ENCODE measurements at places on chromosomes 1 and 21.

GRCh38 chr1:103107741-103108375 is 464 bp downstream of the COL11A1 start:
- DNase-seq, result no peak
- H3K36me3 ChIP-seq, result no peaks in the 10 kb centered on the region
- no peaks in the 10 kb centered on the region for H3K27me3 ChIP-seq
- peaks cover 16% of the 10 kb centered on the region for H3K4me1 ChIP-seq
- peak overlapping the region; percentile 74 for H3K27ac ChIP-seq

DNA sequence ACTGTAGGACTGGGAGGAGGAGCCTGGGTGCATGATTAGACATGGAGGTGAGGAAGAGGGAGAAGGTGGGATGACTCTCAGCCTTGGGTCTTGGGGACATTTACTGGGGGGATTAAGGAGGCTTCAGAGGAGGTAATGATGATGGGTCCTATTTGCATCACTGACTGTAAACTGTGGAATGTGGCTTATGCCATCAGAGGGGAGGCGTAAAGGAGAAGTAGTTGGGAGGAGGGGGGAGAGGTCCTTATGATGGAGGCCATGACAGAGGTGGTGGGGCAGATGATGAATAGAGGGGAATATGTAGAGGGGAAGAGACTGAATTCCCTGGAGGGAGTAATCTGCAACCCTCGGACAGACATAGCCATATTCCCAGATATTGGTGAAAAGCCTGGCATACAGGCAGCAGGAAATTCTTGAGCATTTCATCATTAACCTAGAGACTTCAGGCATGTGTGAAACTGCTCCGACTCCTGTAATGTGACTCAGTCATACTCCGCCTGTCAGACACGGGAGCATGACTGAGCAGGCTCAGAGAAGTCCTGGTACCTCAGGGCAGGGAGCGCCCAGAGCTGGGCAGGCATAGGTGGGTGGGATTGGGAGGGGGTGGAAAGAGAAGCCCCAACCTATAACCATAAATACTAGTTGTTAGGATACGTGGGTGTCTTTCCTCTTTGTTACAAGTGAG is 8.0 kb upstream of the LCE5A start:
- no peaks in the 10 kb centered on the region for H3K27me3 ChIP-seq
- peak; percentile 22 for DNase-seq
- H3K36me3 ChIP-seq, result no peaks in the 10 kb centered on the region
- H3K27ac ChIP-seq, result no peak overlapping the region
- no peak overlapping the region for H3K4me3 ChIP-seq

GRCh38 chr1:217052196-217052595 is 329.0 kb upstream of the ESRRG start:
- no peak overlapping the region for H3K4me3 ChIP-seq
- no peak for DNase-seq
- H3K27me3 ChIP-seq, result no peaks in the 10 kb centered on the region
- no peaks in the 10 kb centered on the region for H3K36me3 ChIP-seq

DNA sequence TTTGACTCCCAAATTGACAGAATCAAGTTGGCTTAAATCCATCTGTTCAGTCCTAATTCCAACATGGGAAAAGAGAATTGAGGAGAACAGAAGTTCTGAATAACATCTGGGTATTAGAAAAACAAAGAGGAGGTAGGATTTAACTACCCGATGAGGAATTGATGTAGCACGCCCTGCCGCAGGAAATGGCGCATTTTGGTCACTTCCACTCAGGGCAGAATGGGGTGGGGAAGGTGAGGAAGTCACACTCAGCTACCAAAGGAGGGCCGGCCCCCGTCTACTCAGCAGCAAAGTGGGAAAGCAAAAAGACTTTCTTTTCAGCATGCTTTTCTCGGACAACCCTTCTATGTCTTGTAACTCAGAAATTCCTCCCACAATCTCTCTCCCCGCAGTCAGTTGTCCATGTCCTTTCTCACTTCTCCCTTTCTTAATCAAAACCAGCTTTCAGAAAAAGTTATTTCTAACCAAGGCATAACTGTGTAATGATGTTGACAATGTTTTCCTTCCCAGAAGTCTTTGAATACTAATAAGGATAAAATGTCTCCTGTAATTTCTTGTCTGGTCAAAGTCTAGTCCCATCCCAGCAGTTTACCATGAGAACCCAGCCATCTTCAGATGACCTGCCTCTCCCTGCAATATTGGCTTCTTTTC is 60.5 kb upstream of the SIPA1L2 start:
- H3K4me1 ChIP-seq, result no peaks in the 10 kb centered on the region
- H3K27ac ChIP-seq, result no peak overlapping the region
- no peak overlapping the region for H3K4me3 ChIP-seq
- H3K36me3 ChIP-seq, result no peaks in the 10 kb centered on the region
- H3K27me3 ChIP-seq, result no peaks in the 10 kb centered on the region

DNA sequence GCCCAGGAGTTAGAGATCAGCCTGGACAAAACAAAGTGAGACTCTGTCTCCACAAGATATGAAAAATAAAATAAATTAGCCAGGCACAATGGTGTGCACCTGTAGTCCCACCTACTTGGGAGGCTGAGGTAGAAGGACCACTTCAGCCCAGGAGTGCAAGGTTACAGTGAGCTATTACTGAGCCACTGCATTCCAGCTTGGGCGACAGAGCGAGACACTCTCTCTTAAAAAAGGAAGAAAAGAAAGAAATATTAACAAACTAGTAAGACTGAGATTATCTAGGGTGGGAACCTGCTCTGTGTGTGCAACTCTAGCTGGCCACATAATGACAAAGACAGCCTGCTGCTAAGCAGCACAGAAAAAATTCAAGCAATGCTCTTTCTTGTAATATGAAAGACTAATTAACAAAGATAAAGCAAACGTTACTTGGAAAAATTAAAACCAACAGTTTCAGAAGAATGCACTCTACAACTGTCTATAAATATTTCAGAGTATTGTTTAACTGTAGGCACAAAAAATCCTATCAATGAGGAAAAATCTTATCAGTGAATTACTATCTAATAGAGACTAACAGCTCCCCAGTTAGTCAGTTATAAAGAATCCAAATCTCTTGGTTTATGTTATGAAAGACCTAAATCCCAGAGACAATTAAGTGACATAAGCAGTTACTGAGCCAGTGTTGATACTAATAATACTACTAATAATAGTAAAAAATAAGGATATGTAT is 74.5 kb downstream of the ENAH start:
- no peak for DNase-seq
- H3K4me3 ChIP-seq, result no peak overlapping the region
- peaks cover 61% of the 10 kb centered on the region for H3K4me1 ChIP-seq
- H3K36me3 ChIP-seq, result no peaks in the 10 kb centered on the region

- peak overlapping the region; percentile 94 for H3K4me3 ChIP-seq
- H3K27ac ChIP-seq, result peak overlapping the region; percentile 96
- DNase-seq, result peak; percentile 72
- H3K36me3 ChIP-seq, result no peaks in the 10 kb centered on the region
These were observed 1.1 kb downstream of the ADGRL2 start for GRCh38 chr1:81801651-81802456.

- peak overlapping the region; percentile 95 for H3K4me3 ChIP-seq
- peak; percentile 92 for DNase-seq
- H3K27me3 ChIP-seq, result no peaks in the 10 kb centered on the region
- H3K36me3 ChIP-seq, result peaks cover 31% of the 10 kb centered on the region
These were observed 1.0 kb downstream of the PRDX6 start for GRCh38 chr1:173478094-173478674.

DNA sequence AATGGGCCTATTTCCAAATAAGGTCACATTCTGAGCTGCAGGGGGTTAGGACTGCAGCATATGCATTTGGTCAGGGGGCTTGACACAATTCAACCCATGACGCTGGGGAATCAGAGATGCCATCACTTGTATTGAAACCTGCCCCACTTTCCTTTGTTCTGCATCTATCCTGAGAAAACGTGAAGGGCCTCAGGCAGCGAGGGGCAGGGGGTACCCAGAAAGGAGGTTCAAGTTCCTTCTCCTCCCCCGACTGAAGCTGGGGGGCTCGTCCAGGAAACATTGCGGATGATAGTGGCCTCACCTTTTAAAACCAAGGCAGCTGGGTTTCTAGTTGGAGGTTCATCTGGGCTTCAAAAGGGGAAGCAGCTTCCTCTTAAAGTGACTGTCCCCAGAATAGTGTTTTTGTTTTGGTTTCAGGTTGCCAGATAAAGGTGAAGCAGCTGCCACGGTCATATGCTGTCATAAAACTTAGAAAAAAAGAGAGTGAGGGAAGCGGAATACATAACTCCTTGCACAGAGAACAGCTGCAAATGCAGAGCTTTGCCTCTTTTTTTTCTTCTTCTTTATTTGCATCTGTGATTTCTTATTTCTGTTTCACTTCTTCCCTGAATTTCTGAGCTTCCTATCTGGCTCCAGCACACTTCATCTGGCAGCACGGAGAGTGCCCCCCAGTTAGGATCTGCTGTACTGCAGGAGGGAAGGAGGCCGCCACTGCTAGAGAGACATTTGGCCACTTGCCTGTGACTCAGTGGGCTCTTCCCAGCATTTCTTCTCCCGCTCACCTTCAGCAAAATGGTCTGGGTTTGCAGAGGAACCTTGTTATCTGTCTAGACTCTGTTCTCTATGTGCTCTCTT is 142.0 kb downstream of the AJAP1 start:
- no peak overlapping the region for H3K4me3 ChIP-seq
- no peaks in the 10 kb centered on the region for H3K4me1 ChIP-seq
- H3K27me3 ChIP-seq, result peaks cover 12% of the 10 kb centered on the region

GRCh38 chr1:169307176-169307575 is 60.4 kb downstream of the NME7 start:
- H3K27ac ChIP-seq, result no peak overlapping the region
- H3K27me3 ChIP-seq, result no peaks in the 10 kb centered on the region
- DNase-seq, result no peak
- no peaks in the 10 kb centered on the region for H3K36me3 ChIP-seq
- H3K4me1 ChIP-seq, result no peaks in the 10 kb centered on the region
- no peak overlapping the region for H3K4me3 ChIP-seq

DNA sequence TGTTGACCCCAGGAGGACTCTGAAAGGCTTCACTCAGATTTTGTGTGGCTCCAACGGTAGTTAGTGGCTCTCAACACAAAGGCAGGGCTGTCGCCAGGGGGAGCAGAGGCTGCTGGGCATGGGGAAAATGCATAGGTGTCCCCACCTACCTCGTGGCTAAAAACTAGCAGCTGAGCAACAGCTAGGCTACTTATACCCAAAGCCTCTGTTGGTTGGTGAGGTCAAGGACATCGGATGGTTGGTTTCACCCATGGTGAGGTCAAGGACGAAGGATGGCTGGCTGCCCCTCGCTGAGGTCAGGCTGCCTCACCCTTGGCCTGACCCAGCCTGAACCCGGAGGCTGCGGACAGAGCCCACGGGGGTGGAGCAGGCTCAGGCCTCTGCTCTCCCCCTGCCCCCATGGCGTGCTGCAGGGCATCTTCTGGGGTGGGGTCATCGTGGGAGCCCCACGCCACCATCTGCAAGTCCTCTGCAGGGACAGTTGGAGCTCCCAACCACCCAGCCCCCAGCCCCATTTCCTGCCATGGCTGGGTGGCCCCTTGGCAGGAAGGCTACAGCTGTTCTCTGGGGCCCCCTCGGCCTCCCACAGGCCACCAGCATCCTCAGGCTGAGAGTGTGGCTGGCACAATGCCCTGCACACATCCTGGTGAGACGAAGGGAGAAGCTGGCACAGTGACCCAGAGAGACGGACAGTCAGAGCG is 8.5 kb upstream of the GNB1 start:
- DNase-seq, result no peak
- H3K27me3 ChIP-seq, result no peaks in the 10 kb centered on the region
- no peak overlapping the region for H3K27ac ChIP-seq
- H3K4me3 ChIP-seq, result no peak overlapping the region
- peaks cover 10% of the 10 kb centered on the region for H3K4me1 ChIP-seq

- no peak for DNase-seq
- no peaks in the 10 kb centered on the region for H3K4me1 ChIP-seq
- H3K27me3 ChIP-seq, result no peaks in the 10 kb centered on the region
- peaks cover 9% of the 10 kb centered on the region for H3K36me3 ChIP-seq
These were observed 42.1 kb downstream of the KIF1B start for GRCh38 chr1:10252508-10252907.

GRCh38 chr1:178126741-178127185 is 32.9 kb downstream of the RASAL2 start:
- H3K4me1 ChIP-seq, result peaks cover 9% of the 10 kb centered on the region
- H3K27ac ChIP-seq, result peak overlapping the region; percentile 69
- peak; percentile 65 for DNase-seq
- no peak overlapping the region for H3K4me3 ChIP-seq
- H3K27me3 ChIP-seq, result no peaks in the 10 kb centered on the region

DNA sequence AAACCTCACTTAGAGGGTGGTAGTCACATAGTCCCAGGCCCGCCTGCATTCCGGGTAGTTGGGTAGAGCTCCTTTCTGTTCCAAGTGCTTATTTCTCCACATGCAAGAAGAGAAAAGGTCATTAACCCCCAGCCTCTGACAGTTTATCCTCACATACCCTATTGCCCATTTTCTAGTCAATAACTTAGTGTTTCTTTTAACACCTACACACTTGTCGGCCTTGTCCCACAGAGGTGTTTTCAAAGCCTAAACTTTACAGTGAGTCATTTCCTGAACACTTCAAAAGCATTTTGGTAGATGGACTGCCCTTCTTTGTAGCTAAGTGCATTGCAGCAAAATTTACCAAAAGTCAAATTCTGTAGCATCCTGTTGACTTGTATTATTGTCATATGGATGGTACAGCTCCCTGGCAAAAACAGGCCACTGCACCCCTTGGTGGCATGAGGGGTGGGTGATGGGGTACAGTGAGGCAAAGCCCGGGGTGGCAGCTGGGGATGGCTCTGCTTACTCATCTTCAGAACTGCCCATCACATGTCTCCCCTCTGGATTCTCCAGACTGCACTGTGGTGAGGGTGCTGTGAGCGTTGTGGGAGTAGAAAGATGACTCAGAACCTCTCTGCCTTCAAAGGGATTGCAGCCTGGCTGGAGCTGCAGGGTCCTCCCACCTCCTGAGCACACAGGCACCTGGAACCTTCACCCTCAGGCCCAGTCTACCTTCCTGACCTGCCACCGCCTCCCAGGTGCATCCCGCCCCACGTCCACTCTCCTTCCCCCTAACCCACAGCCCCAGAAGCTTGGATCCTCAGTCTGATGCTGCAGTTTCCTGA is 45.8 kb upstream of the DMRTB1 start:
- H3K27ac ChIP-seq, result no peak overlapping the region
- H3K4me1 ChIP-seq, result no peaks in the 10 kb centered on the region
- no peaks in the 10 kb centered on the region for H3K27me3 ChIP-seq
- no peaks in the 10 kb centered on the region for H3K36me3 ChIP-seq
- no peak overlapping the region for H3K4me3 ChIP-seq

- no peaks in the 10 kb centered on the region for H3K4me1 ChIP-seq
- H3K27ac ChIP-seq, result no peak overlapping the region
- H3K36me3 ChIP-seq, result peaks cover 8% of the 10 kb centered on the region
- H3K4me3 ChIP-seq, result no peak overlapping the region
- no peaks in the 10 kb centered on the region for H3K27me3 ChIP-seq
- DNase-seq, result no peak
These were observed 7.6 kb downstream of the GPR37L1 start for GRCh38 chr1:202130297-202130721.

DNA sequence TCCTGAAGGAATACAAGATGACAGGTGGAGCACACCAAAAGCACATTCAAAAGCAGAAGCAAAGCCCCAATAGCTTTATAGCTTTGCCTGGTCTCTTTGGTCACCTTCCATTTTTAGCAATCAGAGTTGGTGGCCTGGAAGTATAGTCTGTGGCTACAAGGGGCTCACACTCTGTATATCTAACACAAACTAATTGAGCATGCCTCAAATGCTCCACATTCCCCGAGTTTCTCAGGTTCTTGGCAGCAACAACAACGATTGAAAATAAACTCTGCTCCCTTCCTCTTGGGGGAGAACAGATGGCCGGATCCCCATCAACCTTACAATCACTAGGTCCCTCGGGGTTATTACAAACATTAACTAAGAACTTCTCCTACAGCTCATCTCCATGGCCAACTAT is 24.9 kb upstream of the TADA1 start:
- H3K27me3 ChIP-seq, result no peaks in the 10 kb centered on the region
- H3K36me3 ChIP-seq, result no peaks in the 10 kb centered on the region

GRCh38 chr21:20822666-20823065 is 175.5 kb upstream of the NCAM2 start:
- DNase-seq, result peak; percentile 5
- H3K4me3 ChIP-seq, result no peak overlapping the region
- no peak overlapping the region for H3K27ac ChIP-seq
- H3K4me1 ChIP-seq, result no peaks in the 10 kb centered on the region
- no peaks in the 10 kb centered on the region for H3K36me3 ChIP-seq

Measured in cardiac muscle cell (in vitro differentiated cells and primary cell).